ENCODE measurements at places on chromosomes 12 and 14.

DNA sequence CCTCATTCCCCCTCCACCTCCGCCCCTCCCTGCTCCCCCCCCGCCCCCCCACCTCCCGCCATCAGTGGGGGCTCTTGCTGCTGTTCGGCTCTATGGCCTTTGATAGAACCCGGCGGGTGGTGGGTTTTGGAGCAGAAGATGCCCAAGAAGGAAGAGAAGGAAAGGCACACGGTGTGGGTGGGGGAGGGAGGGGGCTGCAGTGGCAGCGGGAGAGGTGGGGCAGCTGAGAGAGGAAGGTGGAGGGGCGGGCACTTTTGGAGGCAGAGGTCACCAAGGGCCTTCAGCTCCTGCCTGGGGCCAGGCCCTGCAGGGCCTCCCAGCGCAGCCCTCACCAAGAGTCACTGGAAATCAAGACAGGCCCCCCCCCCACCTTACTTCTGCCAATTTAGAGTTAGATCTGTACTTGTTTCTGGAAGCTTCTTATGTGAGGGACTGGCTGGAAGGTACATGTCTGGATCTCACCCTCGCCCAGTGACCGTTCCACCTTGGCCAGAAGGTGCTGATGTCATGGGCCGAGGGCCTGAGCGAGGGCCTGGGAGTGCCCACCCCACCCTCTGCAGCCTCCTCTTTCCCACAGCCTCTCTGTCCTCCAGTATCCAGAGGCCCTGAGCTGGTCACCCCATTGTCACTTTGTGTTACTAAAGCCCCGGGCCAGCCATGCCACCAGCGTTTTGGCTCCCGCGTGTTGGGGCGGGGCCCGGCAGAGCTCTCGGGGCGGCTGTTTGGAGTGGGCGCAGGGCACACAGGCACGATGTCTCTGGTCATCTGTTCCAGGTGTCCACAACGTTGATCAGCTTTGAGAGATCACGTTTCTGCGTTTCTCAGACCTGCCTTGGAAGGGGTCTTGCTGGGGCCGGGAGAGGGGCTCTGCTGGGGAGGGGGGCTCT is 153.9 kb downstream of the KIF26A start:
- no peak for DNase-seq

- DNase-seq, result no peak
Measured at GRCh38 chr12:88267630-88268029, 125.5 kb downstream of the TMTC3 start.

DNA sequence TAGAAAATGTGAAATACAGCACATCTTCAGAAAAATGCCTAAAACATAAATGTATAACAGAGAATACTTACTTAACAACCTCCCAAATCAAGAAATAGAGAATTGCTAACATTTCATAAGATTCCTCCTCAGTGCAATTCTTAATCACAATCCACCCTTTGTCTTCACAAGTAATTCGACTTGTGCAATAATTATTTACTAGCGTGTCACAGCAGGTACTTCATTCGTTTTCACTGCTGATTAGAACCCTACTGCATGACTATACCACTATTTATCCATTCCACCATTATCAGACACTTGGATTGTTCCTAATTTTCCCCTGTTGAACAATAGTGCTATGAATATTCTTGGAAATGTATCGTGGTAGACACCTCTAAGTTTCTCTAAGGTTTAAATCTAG is 64.9 kb upstream of the BBS10 start:
- no peak for DNase-seq

DNA sequence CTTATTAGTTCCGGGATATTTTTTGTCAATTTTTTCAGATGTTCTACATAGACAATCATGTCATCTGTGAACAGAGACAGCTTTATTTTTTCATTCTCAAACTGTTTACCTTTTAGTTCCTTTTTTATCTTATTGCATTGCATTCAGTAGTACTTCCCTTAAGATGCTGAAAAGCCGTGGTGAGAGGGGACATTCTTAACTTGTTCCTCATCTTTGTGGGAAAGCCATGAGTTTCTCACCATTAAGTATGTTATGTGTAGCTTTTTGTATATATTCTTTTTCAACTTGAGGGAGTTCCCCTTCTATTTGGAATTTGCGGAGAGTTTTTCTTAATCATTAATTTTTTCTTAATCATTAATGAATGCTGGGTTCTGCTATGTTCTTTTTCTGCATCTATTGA is 1727.1 kb upstream of the SEL1L start:
- no peak for DNase-seq

GRCh38 chr12:59075968-59076490 is 155.7 kb upstream of the LRIG3 start:
- no peak for DNase-seq

- DNase-seq, result no peak
Measured at GRCh38 chr12:113098441-113099028, 37.0 kb downstream of the RASAL1 start.

- DNase-seq, result no peak
Measured at GRCh38 chr14:86641310-86641709, 1111.4 kb downstream of the FLRT2 start.

DNA sequence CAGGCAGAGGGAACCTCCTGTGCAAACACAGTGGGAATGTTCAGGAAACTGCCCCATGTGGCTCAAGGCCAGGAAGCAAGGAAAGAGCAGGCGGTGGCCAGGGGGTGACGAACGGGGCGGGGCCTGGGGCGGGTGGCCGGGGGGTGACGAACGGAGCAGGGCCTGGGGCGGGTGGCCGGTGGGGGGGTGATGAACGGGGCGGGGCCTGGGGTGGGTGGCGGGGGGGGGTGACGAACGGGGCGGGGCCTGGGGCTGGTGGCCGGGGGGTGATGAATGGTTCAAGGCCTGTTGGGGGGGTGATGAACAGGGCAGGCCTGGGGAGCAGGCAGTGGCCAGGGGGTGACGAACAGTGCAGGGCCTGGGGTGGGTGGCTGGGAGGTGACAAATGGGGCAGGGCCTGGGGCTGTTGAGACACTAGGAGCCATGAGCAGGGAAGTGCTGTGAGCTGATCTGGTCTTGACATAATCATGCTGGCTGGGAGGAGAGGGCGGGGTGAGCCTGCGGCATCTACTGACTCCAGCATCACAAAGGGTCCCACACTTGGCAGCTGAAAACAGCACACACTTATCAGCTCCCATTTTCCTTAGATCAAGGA is 62.7 kb upstream of the FBRSL1 start:
- DNase-seq, result no peak

DNA sequence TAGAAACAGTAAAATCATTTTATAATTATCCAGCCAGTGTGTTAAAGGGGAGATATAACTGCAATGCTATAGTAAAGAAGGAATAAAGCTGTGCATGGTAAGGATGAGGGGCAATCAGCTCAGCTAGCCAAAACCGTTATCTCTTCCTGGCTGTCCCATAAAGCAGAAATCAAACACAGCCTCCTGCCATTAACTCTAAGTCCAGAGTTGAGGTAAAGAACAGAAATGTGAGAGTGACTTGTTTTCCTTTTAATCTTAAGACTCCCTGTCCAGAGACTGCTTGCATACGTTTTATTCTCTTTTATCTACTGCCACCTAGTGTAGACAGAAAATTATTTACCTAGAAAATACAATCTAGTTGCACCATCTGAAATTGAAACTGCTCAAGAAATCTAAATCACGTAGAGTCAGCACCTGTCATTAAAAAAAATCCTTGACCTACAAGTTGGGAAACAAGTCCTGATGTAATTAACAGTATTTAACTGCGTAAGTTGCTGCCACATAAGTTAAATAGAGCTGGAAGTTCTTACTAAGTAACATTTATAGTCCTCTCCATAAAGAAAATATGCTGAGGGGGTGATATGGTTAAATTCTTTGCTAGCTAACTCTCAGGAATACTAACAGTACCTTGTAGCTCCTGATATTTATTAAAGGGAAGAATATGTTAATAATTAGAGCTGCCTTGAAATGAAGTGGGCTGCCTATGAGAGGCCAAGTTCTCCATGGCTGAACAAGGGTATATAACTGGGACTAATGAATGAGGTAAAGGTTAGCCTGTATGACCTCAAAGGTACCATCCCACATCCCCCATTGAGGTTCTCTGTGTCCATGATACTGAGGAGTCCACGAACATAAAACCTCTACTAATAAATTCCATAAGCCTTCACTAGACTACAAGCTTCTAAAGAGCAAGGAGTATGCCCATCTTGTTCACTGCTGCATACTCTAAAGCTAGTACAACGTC is 62.7 kb downstream of the GALNT4 start:
- DNase-seq, result peak; percentile 72

DNA sequence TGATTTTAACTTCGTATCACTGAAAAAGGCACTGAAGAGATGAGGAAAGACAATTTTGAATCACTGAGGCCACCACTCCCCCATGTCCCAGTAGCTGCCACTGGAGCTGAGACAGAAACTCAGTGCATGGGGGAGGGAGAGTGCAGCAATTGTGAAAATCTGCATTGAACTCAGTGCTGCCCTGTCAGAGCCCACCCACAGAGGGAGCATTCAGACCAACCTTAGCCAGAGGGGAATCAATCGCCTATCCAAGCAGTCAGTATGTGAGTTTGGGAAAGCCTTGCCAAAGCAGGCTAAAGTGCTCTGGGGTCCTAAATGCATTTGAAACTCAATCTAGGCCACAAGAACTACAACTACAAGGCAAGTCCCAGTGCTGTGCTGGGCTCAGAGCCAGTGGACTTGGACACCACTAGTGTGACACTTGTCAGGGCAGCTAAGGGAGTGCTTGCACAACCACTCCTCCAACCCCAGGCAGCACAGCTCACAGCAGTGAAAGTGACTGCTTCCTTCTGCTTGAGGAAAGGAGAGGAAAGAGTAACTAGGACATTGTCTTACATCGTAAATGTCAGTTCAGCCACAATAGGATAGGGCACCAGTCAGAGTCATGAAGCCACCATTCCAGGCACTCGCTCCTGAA is 13.3 kb downstream of the RNASE3 start:
- no peak for DNase-seq

DNA sequence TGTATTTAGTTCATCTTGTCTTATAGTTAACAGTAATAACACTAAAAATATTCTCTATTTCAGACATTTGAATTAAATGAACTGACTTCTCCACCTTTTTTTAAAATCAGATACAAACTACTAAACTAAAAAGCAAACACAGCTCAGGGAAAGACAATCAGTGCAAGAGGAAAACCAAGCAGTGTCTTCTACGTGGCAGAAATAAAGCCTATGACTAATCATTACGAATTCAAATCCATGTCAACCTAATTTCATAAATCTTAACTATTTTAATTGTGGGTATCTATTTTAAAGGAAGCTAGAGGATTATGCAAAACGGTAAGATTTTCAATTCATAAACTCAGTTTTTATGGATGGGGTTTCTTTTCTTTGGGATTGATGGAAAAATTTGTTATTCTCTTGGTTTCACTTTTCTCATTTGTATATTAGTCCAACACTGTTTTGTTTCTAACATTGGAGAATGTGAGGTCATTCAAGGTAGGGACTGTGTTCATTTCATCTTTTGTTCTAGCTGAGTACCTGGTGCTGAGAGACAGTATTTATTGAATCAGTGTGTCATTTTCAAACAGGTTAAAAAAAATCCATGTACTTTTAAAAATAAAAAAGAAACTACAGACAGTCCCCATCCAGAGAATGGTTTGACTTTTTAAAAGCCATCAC is 12.8 kb upstream of the PALS1 start:
- DNase-seq, result no peak

DNA sequence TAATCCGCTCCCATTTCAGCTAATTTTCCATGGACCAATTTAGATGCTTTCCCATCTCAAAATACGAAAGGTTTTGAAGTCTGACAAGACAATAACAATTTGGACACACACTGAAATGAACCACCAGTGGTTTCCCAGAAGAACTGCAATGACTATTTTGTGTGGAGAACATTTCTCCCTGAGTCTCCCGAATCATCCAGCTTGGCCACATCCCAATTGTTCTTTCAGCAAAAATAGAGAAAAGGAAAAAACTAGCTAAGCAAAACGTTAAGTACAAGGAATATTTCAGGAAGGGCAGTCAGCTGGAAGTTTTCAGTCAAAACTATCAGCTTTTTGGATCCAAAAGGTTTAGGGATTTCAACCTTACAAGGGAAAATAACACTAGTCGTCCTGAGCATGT is 390.6 kb downstream of the KCNH5 start:
- no peak for DNase-seq

GRCh38 chr14:94021001-94021400 is 5.1 kb upstream of the OTUB2 start:
- no peak for DNase-seq

DNA sequence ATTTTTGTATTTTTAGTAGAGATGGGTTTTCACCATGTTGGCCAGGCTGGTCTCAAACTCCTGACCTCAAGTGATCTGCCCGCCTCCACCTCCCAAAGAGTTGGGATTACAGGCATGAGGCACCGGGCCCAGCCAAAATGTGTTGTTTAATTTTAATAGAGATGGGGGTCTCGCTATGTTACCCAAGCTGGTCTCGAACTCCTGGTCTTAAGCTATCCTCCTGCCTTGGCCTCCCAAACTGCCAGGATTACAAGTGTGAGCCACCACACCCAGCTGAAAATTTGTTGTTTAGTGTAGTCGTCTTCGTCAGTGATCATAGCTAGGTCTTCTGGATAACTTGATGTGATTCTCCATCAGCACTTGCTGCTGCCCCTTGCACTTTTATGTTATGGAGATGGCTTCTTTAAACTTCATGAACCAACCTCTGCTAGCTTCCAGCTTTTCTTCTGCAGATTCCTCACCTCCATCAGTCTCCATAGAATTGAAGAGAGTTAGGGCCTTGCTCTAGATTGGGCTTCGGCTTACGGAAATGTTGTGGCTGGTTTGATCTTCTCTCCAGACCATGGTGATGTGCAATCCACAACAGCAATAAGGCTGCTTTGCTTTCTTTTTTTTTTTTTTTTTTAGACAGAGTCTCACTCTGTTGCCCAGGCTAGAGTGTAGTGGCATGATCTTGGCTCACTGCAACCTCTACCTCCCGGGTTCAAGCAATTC is 13.0 kb downstream of the ISCU start:
- no peak for DNase-seq

GRCh38 chr14:101064121-101064661 is 160.7 kb upstream of the RTL1 start:
- DNase-seq, result no peak

- DNase-seq, result no peak
Measured at GRCh38 chr14:99327050-99327449, 55.1 kb upstream of the BCL11B start.

DNA sequence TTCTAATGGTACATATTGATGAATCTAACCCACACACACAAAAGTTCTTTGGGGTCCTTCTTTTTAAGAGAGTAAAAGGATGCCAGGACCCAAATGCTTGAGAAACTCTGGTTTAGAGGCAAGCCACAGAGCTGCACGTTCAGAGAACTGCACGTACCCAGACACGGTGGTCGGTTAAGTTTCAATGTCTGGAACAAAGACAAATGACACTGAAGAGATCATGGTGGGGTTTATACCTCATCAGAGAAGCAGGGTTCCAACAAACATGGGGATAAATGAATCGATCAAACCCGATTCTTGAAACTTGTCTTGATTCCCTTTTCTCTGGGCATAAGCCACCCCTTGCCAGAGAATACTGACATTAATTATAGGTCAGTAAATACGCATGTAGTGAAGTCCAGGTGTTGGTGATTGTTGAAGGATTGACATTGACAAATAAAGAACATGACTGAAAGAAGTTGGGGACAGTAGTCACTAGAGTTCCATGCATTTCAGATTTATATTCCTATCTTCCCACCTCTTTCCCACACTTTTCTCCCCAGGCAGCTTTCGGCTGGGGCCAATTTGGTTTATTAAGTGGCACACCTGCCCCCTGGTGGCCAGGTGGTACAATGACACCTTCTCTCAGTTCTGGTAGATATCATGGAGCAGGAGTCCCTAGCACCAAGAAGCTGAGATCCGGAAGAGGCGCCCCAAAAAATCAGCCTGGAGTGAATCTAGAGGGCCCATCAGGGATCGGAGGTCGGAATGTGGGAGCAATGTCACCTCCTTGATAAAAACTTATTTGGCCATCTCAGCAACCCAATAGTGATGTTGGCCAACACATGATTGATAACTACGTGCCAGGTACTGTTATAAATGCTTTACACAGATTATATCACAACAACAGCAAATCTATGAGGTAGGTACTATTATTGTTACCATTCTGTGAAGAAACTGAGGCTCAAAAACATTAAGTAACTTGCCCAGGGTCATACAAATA is 17.8 kb upstream of the HDAC7 start:
- DNase-seq, result peak; percentile 81

Measured in hematopoietic multipotent progenitor cell treated with erythropoietin and hydrocortisone succinate and interleukin-3 and kit ligand, for 17 days (in vitro differentiated cells).